ENCODE measurements at places on chromosomes 7 and 10.

- no peak for DNase-seq
Observed at GRCh38 chr10:14153570-14154055, 177.1 kb downstream of the FRMD4A start.

GRCh38 chr10:42981358-42982236, 95.3 kb upstream of the RET start:
- no peak for DNase-seq

- no peak for DNase-seq
Observed at GRCh38 chr7:79090543-79090942, 362.9 kb downstream of the MAGI2 start.

DNA sequence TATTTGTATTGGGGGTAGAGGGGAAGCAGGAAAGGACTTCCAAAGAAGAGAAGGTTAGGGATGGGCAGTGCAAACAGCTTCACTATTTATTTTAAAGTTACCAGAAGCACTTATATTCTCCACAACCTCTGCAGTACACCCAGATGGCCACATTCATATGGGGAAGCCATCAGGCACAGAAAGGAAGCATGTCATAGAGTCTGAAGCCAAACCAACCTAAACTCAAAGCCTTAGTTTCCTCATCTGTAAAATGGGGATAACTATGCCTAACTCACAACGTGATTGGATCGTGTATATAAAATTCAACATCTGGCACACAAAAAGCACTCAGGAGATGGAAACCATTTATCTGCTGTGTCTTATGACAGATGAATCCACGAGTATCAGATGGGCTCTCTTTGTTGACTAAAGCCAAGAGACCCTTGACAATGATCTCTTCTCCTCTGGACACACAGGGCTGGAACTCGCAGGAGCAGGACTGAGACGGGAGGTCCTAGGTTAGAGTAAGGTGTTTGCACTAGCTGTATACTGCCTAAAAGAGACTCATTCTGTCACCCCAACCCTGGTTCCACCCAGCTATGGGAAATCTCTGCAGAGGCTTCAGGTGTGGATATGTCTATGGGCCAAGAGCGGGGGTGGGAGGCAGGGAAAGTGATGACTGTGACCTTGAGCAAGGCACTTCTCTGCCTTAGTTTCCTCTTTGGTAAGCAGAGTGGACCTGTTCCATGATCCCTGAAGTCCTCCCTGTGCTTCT, 1.8 kb downstream of the KIAA1549 start:
- no peak for DNase-seq

GRCh38 chr7:97118306-97118917, 914 bp downstream of the SDHAF3 start:
- no peak for DNase-seq

DNA sequence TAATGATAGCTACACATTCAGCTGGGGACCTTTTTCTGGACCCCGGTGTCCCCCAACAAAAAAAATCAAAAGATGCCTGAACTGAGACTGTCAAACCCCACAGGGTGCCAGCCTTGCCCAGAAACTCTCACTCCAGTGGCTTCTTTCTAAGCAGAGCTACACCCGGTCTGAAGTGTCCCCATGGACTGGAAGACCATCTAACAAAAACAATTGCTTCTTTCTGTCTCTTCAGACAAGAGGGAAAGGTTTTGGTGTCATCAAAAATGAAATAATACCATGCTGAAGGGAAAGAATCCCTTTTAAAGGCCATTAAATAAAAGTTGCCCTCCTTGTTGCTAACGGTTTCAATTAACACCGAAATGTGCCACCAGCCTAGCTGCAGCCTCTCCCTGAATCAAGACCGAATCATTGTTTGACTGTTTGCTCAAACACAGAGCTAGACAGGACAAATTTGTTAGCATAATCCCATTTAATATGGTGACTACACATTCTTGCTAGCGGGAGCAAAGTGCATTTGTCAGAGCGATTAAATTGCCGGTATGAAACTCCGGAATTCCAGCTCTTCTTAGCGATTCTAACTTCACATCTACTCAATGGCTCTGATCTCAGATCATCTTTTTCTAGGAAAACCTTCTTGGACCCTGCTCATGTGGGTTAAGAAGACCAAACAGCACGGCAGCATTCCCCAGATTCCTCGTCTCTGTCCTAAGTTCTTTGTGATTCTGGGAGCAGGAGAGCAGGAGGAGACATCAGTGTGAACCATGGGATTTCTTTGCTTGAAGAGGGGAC, 397.5 kb upstream of the PRKCQ start:
- no peak for DNase-seq
